ENCODE measurements at places on chromosomes 6 and 20. TPM values are rescaled to one million over a fixed set of nuclear protein-coding genes. Genes with fewer than 3 reads are reported as not detected.

DNA sequence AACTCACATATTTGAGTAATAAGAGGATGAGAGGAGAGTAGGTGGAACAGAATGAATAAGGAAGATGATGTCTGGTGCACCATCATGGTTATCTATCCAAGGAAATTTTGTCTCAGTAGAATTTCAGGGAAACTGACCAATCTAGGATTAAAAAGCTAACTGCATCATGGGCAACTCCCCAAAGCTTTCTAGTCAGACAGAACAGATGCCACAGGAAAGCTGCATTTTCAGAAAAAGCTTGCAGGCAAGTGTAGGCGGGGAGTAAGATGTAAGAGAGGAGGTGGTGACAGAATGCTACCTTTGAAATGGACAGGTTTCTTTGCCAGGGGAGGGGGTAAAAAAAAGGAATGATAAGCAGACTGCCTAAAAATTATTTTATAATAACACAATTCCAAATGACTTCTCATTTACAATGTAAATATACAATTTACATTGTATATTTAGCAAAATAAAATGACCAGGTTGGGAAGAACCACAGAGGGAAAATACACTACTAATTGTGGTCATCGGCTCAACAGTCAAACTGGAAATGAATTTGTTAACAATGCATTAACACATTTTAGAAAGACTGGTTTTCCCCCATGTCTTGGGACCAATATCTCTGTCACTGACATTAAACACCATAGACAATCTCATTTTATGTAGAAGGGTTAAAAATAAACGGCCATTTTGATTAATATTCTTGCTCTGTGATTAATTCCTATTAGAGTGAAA is 15.1 kb downstream of the NHSL1 start:
- DNase-seq = no peak

GRCh38 chr20:17935186-17935585 is 33.4 kb downstream of the SNX5 start:
- DNase-seq = no peak

- no peak for DNase-seq
These were observed 4.0 kb downstream of the EEF1A1 start for GRCh38 chr6:73516514-73517489.

DNA sequence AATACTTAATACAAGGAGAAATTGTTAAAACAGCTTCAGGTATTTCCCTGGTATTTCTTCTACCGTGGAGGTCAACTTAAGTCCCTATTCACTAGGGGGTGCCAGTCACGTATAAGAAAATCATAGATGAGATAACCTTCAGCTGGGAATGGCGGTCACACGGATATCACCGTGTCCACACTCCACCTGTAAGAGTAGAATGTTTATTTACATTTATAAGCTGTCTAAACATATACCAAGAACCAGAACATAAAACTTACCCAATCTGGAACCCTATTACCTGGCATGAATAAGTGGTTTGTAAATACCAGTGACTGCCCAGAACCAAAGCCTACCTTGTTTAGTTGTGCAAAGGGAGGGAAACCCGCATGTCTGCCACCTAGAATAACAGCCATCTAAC is 1.9 kb upstream of the ELOVL4 start:
- DNase-seq = no peak

DNA sequence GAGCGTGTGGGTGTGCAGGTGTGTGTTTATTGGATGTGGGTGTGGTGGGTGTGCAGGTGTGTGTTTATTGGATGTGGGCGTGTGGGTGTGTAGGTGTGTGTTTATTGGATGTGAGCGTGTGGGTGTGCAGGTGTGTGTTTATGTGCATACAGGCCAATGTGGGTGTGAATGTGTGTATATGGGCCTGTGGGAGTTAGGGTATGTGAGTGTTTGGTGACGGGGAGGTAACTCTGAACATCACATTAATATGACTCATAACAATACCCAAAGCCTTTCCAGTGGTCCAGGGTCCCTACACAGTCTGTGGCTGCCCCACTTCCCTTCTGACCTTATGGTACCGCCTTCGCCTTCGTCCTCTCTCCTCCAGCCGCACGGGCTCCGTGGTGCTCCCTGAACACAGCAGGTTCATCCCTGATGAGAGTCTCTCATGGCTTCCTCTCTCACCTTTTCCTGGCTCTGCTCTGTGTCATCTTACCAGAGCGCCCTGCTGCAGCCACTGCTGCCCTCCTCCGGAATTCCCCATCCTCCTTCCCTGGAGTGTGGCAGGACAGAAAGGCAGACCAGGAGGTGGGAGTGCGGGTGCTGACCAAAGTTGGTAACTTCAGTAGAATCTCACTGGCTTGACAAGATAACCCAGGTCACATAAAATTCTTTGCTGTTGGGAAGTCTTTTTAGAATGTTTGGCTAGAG is 80.0 kb downstream of the SLC2A10 start:
- DNase-seq = no peak

GRCh38 chr6:3987053-3987452 is 91.9 kb downstream of the FAM217A start:
- DNase-seq = no peak

DNA sequence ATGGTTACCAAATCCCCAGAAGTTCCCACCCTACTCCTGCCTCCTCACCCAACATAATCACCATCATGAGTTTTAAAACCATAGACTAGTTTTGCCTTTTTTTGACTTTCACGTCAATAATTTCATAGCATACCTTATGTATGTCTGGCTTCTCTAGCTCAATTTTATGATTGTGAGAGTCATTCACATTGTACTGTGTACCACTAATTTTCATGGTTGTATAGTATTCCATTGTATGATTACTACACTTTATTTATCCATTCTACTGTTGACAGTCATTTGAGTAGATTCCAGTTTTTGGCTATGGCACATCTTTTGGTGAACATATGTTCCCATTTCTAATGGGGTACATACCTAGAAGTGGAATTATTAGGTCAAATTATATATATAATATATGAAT is 195.3 kb upstream of the TCF21 start:
- DNase-seq = no peak

GRCh38 chr6:132693478-132693877 is 20.4 kb downstream of the VNN1 start:
- no peak for DNase-seq

- DNase-seq = no peak
These were observed 2.2 kb downstream of the BICRAL start for GRCh38 chr6:42783876-42784642.

DNA sequence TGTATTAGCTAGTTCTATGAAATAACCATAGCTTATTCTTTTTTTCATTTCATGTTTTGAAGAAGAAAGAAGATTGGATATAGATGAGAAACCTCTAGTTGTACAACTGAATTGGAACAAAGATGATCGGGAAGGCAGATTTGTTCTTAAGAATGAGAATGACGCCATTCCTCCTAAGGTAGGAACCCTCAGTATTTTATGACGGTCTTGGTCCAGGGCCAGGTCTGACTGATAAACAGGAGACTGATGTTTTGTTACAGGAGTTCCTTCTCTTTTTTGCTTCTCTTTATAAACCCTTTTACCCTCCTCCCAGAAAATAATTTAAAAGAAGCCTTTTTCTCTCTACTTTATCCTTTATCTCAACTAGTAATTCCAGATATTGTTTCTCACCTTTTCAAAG is 43.6 kb downstream of the AFDN start:
- no peak for DNase-seq

DNA sequence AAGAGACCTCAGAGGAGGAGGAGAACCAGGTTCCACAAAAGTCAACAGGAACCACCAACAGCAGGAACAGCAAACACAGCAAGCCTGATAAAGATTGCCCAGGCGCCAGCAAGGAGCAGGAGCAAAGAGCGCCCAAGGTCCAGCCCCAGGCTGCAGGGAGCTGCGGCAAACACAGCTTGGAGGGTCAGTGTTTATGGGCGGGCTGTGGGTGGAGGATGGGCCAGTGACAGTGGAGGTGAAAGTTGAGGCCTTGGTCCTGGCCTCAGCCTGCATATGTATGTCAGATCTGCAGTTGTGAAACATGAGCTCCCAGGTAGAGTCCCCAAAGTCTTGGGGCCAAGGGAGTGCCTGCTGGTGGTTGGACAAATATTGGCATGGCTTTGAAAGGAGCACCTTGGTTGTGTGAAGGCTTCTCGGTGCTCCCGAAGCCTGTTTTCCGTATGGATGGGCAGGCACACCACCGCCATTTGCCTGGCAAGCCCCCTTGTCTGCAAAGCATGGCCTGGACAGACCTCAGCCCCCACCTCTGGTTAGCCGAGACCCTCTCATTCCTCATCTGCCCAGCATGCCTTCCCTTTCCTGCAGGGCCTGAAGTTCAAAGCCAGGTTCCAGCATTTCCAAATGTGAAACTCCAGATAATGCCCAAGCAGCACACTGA is 2.0 kb upstream of the CAPN11 start:
- no peak for DNase-seq

- no peak for DNase-seq
These were observed 2.1 kb downstream of the FAM210B start for GRCh38 chr20:56360908-56361205.

- DNase-seq = peak; percentile 58
These were observed 68.8 kb downstream of the CDC5L start for GRCh38 chr6:44456070-44456965.

The EYS gene
- total RNA-seq = 1.3 TPM

The SRSF12 gene
- total RNA-seq = 0.10 TPM

The CCN5 gene
- total RNA-seq = 1.1 TPM

The GPSM3 gene
- 5.1 TPM for total RNA-seq

The EDN1 gene
- total RNA-seq = 0.33 TPM

The CLPSL2 gene
- total RNA-seq = not detected

The RIPOR2 gene
- total RNA-seq = 3.0 TPM

The WFDC5 gene
- total RNA-seq = not detected

The ANKEF1 gene
- total RNA-seq = 5.0 TPM

The KCNG1 gene
- total RNA-seq = 0.20 TPM

The KCNQ5 gene
- total RNA-seq = not detected

The ADGRF1 gene
- 0.45 TPM for total RNA-seq

All from left lobe of liver (tissue), 2 donors.